Islet precursor cell (in vitro differentiated cells): ENCODE measurements at places on chromosomes 7 and 10.
A peak's percentile ranks its signal among the peaks of the same experiment; 100 is the strongest.

DNA sequence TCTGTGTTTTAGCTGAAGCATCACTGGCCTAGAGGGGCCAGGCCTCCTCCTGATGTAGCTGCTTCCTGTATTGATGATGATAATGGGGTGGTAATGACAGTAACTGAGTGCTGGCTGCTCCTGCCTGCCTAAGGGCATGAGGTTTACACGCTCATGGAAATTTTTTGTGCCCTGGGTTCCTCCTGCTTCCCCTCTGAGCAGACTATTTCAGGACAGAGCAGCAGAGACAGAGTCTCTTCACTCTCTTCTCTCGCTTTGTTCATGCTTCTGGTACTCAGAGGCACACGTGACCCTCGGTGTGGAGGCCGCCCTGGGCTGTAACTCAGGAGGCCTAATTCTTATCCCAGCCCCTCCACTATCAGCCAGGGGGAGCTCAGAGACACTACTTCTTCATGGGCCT lies 27.9 kb downstream of the LRRC20 start:
- DNase-seq: no peak

DNA sequence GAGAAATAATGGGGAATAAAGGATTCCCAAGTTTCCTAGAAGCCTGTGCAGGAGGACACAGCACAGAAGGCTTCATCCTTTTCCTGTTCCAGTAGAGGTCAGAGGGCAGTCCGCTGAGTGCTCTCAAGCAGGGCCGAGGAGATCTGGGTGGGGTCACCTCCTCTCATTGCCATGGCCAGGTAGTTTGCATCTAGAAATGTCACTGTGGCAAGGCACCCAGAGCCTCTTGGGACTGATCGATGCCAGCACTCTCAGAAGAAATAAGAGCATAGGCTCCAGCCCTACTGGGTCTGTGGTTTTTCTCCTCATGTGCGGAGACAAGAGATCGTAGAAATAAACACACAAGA lies 7.9 kb downstream of the NUB1 start:
- no peak for DNase-seq

DNA sequence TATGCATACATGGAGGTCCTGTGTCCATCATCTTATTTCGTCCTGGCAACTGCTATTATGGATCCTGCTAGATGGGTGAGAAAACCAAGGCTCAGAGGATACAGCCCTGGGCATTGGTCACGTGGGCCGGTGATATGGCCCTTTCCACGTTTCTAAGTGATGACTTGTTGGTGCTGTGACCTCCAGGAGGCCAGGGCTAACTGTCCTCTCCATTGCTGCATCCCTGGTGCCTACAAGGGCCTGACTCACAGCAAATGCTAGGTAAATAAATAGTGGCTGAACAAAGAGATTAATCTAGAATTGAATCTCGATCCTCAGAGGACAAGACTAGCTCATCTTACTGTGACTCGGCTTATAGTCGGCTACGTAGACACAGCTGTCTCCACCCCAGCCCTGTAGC lies 78.6 kb downstream of the FAM53B start:
- DNase-seq: no peak

DNA sequence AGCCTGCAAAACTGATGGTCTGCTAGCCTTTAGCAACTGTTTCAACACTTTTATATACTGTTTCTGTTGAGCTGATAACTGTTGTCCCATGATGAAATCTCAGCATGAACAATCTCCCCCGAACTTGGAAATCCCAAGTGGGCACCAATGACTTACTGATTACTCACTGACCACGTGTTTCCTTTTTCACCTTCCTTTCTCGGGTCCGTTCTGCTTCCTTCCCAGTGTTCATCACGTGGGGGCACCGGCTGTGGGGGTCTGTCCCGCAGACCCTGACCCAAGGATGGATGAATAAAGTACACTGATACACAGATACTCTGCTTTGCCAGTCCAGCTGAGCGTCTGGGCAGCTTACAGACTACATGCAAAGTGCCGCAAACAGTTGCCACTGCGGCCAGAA lies 39.0 kb upstream of the RASGEF1A start:
- DNase-seq: no peak

- no peak for DNase-seq
These were observed 123.2 kb downstream of the HERPUD2 start for GRCh38 chr7:35571611-35572240.

- no peak for DNase-seq
These were observed 16.5 kb downstream of the SLK start for GRCh38 chr10:103983367-103983911.

DNA sequence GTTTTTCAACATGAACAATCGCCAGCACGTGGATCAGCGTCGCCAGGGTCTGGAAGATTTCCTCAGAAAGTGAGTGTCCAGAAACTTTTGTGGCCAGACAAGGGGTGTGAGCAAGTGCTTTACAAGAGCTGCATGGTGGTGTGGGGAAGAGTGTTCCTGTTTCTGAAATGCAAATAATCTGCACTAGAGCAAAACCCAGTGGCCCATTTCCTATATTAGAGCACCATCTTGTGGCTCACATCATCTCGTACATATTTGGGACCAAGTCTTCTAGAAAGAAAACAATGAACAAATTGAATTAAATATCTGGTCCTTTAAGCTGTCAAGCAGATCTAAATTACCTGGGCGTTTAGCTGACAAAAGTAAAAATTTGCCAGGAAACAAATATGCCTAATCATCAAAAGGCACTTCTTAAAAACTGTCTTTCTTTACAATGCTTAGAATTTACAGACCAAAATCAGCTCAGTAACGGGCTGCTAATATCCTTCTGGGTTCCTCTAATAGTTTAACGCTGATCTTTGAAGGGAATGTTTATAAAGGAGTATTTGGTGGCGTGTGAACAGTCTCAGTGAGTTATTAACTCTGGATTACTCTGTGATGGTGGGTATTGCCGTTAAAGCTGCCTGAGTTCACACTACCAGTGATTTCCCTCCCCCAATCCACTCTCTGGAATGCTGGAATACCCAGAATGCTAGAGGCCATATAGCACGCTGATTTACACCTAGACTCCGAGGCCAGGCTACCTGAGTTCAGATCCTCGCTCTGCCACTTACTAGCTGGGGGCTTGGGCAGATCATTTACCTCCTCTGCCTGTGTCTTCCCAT lies 73.6 kb downstream of the SNX10 start:
- peak; percentile 85 for DNase-seq

DNA sequence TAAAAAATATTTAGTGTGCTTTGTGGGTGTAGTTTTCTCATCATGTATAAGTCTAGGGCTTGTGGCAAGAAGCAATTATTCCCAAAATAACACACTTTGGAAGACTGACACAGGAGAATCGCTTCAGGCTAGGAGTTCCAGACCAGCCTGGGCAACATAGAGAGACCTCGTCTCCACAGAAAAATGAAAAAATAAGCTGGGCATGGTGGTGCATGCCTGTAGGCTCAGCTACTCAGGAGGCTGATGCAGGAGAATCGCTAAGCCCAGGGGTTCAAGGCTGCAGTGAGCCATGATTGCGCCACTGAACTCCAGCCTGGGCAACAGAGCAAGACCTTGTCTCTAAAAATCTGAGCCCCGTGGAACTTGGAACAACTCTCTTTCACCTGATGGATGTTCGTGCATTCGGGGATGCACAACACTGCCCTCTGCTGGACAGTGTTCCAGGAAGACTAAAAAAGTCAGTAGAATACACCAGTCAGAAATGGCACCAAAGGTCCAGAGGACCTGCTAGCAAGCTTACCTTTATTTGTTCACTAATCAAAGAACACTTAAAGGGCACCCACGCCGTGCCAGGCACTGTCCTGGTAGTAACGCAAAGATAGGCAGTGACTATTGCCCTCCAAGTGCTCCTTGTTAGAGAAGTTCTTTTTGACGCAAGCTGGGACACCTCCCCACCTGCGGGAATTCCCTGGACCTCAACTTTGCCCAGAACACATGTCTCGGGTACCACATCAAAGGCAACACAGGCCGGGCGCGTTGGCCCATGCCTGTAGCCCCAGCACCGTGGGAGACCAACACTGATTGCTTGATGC lies 81.9 kb upstream of the CALN1 start:
- peak; percentile 81 for DNase-seq

GRCh38 chr10:59687657-59688056 lies 22.0 kb downstream of the SLC16A9 start:
- DNase-seq: no peak

- DNase-seq: no peak
These were observed 125.6 kb downstream of the CYP26A1 start for GRCh38 chr10:93199191-93199751.

DNA sequence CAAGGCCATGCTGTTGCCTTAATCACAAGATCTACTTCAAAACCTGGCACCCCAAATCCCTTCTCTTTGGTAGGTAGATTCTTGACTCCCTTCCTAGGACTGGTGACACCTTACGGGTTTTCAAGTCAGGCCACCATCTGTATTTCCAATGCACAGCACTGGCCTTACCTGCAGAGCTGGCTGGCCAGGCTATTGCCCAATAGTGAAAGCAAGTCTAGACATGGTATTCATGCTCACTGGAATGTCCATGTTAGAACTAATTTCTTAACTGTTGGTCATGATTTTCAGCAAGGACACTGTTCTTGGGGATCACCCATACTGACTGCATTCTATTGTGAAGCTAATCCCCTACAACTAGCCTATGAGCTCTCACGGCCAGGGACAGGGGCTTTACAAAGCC lies 313.1 kb upstream of the RNF32 start:
- no peak for DNase-seq

DNA sequence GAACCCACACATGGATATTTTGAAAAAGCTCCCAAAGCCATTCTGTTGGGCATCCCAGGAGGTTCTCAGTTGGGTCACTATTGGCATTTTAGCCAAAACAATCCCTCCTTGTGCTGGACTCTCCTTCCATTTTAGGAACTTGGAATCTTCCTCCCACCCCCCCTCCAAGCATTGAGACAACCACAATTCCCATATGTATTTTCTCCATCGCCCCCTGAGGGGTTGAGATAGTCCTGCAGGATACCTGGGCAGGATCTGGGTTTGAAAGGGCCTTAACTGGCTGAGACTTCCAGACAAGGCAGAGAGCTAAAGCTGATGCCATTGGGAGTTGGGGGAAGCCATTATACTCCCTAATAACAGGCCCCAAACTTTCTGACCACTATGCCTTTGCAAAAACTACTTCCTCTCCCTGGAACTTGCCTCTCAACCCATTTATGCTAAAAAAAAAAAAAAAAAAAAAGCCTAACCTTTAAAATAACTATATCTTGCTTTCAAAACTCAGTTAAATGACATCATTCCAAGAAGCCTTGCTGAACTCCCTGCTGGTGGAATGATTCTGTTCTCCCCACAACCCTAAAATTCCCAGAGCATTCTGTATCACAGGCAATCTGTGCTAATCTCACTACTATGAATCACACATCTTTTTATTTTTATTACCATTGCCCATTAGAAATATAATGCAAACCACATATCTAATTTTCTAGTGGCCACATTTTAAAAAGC lies 77.5 kb upstream of the PDE1C start:
- DNase-seq: no peak

DNA sequence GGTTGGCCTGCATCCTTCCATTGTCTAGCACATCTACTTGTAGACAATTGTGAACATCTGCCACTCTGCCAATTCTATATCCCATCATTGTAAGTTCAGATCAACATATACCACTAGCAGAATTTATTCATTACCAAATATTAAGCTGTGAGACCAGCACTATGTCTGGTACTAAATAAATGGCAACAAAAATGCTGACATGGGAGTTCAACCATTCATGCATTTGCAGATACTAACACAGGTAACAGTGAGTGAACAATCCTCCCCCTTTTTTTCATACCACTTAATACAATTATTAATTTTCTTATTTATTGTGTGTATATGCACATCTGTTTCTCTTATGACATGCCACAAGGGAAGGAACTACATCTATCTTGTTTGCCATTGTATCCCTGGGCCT lies 11.9 kb downstream of the POLR1F start:
- no peak for DNase-seq
